Body of pancreas (tissue), 4 donors: ENCODE measurements at places on chromosomes 1 and 21. TPM values are rescaled to one million over a fixed set of nuclear protein-coding genes. Genes with fewer than 3 reads are reported as not detected.
A peak's percentile ranks its signal among the peaks of the same experiment; 100 is the strongest.

The PIGR gene
- 45.1 TPM for total RNA-seq

The CNIH3 gene
- total RNA-seq, result 15.3 TPM

The KCNQ4 gene
- 1.8 TPM for total RNA-seq

The PRRX1 gene
- 8.0 TPM for total RNA-seq

The RAD54L gene
- total RNA-seq, result under 0.01 TPM

The C8B gene
- not detected for total RNA-seq

The RNF19B gene
- total RNA-seq, result 7.5 TPM

DNA sequence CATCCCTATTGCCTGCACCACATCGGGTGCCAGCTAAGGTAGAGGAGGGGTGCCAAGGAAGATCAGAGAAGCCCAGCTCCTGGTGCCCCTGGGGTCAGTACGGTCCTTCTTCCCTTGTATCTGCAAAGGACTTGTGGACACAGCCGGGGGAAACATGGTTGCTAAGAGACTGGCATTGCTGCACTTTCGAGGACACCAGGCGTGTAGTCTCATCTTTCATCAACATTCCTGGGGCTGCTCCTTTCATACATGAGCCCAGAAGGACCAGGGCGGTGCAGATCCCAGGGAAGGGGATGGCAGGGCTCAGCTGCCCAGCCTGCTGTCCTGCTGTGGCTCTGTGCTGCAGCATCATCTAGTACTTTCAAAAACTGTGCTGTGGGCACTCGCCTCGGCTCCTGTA is 61.0 kb downstream of the RUNX1 start:
- DNase-seq, result no peak

GRCh38 chr1:238950017-238950416 is 436.4 kb upstream of the CHRM3 start:
- DNase-seq, result no peak

GRCh38 chr21:34528131-34528561 is 16.1 kb upstream of the KCNE1 start:
- no peak for DNase-seq

- no peak for DNase-seq
Measured at GRCh38 chr21:42507418-42507817, 6.2 kb upstream of the SLC37A1 start.

DNA sequence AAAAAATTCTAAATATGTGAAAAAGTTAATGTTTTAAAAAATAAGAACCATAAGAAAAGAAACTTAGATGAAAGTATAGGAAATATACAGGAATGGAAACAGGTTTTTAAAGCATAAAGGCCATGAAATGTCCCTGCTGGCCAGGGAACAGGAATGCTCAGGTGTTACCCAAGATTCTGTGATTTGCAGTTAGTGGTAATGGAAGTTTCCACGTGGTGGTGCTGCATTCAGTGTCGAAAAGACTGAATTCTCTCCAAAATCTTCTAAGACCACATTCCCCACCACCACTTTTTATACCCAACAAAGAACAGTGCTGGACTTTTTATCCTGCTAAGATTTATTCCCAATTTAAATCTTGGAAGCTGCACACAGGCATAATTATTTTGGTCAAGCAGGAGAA is 126.2 kb downstream of the PRRX1 start:
- DNase-seq, result no peak

GRCh38 chr1:168585191-168585590 is 8.8 kb downstream of the XCL1 start:
- no peak for DNase-seq

DNA sequence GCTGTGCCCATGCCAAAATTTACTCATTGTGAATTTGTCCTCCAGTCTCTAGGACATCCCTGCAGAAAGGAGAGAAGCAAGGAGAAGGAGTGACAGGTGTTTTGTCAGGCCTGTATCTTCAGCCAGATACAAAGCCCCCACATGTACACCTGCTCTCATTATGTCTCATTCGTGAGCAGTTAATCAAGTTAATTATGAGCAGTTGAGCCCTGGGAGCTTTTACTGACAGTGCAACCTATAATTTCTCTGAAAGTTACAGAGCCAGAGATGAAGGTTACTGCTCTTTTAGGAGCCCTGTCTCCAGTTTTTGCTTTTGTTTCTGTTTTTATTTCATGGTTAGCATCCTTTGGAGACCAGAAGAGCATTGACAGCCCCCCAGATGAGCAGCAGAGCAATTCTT is 5.0 kb upstream of the ILDR2 start:
- DNase-seq, result no peak

DNA sequence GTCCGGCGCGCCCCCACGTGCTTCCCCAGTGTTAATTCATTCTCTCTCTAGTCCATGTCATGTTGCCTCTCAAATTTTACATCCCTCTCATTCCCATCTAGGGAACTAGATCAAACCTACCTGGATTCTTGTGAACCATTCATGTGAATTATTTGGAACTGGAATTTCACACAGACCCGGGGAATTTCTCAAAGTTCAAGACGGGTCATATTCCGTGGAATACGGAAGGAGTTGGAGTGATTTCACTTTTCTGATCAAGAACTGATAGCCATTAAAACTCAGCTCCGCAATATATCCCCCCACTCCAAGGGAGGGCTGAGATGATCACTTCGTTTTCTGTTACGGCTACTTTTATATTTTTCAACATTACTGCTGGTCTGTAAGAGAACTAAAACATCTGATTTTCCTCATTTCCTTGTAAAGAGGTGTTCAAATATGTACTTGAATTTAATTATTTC is 1.0 kb upstream of the ENO1 start:
- DNase-seq, result no peak

GRCh38 chr1:62833529-62833928 is 49.6 kb downstream of the ATG4C start:
- no peak for DNase-seq

- DNase-seq, result peak; percentile 80
Measured at GRCh38 chr1:2044510-2045319, 5.5 kb upstream of the PRKCZ start.

DNA sequence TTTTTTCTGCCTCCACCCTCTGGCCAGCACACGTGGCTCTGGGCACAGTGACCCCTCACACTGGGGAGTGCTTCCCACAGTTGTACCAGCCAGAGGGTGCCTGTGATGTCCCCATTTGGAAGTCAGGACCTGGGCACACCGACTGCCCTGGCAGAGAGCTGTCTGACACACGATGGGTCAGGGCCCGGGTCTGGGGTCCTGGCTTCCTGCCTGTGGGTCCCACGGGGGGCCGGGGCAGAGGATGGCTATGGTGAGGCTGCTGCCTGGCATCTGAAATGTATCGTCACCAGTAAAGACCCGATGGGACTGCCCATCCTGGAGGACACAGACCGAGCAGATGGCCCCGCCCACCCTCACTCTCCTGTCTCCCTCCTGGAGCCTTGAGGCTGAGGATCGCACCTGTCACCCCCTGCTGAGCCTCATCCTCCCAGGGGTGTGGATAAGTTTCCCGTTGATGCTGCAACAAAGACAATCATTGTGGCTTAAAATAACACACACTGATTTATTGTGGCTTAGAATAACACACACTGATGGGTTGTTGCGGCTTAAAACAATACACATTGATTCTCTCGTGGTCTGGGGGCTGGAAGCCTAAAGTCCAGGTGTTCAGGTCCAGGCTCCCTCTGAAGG is 88.8 kb upstream of the TTC34 start:
- no peak for DNase-seq

GRCh38 chr1:119108988-119109387 is 31.5 kb downstream of the WARS2 start:
- no peak for DNase-seq

GRCh38 chr1:51309291-51309690 is 21.1 kb downstream of the TTC39A start:
- DNase-seq, result no peak
